ENCODE measurements at places on chromosomes 11 and 22.
A peak's percentile ranks its signal among the peaks of the same experiment; 100 is the strongest.

- no peak for DNase-seq
Measured at GRCh38 chr11:73205661-73206343, 12.3 kb upstream of the P2RY2 start.

GRCh38 chr11:72229336-72229924 lies 4.9 kb downstream of the INPPL1 start:
- no peak for DNase-seq

DNA sequence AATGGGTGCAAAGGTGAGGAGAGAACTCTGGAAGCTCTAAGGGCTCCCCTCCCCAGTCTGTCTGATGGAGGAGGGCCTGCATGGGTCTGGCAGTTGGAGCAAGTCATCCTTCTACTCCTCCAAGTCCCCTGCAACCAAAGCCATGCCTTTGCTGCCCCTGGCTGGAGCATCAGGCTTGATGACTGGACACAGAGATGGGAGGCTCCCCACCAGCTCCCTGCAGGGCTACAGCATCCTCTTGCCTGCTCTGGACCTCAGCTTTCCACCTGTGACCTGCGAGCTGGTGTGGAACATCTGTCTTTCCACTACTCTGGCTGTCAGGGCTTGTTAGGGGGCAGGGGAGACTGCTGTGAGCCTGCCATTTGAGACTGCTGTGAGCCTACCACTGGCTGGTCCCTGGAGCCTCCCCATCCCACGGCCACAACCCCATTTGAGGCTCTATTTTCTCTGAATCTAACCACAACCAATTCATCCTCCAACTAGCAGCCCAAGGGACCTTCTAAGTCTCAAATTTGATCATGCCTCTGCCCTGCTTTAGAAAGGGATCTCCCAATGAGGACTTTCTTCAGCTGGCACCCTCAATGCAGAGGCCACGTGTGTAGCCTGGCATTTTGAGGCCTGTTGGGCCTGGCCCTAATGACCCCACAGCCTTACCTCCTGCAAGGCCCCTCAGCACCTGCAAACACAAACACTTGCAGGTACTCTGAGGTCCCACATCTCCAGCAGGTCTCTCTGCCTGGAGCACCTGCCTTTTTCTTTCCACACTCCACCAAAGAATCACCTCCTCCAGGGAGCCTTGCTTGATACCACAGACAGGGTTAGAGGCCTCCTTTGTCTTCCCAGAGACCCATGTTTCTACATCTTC lies 9.9 kb downstream of the P2RY6 start:
- DNase-seq: no peak

GRCh38 chr11:77406396-77406795 lies 67.5 kb downstream of the PAK1 start:
- no peak for DNase-seq

DNA sequence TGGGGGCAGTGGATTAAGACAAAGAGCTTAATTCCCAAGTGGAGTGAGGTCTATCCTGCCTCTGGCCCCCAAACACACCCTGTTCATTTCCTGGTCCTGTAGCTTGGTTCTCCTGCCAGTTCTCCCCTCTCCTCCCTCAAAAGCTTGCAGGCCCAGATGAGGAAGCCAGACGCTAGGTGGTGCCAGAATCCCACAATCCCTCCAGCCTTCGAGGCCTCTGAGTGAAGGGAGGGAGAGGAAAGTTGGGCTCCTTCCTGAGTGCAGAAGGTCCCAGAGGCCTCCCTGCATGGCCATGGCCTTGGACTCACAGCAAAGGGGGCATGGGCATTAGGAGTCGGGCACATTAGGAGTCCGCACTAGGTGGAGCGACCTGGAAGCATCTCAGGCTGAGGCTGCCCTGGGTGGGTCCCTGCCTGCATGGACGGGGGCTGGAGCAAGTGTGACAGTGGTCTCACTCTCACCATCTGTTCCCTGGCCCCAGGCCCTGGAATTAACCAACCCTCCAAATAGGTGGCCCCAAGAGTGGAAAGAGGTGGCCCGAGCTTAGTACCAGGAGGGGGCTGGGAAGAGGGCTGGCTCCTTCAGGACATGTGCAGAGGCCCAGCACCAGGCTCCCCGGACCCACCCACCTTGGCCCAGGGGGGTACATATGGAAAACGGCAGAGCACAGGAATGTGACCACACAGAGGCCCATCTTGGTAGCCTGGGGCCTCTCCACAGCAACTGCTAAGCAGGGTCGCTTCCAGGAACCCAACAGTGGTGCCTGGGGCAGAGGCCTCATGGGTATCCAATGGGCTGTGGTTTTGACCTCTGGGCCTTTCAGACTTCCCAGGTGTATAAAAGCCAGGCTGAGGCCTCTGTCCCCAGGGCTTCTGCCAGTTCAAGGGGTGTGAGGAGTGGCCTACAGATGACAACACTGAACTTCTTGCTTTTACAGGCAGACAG lies 5.2 kb downstream of the FXYD2 start:
- no peak for DNase-seq

- DNase-seq: no peak
Measured at GRCh38 chr11:122729139-122729538, 73.6 kb downstream of the UBASH3B start.

DNA sequence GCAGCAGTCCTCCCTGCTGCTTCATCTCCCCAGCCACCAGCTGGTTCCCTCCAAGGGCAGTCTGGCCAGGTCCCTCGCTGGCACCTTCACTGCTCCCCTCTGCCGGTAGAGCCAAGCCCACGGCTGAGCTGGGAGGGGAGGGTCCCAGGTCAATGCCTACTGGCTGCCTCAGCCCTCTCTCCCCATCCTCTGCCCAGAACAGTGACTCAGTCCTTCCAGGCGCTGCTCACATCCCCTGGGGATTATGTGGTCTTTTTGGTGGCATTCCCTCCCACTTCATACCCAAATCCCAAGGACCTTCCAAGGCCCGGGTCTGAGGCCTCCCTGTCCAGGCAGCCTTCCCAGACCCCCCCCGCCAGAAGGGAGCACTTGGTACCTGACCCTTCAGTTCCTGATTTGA lies 44.9 kb downstream of the WNT7B start:
- DNase-seq: no peak

GRCh38 chr22:38467904-38468442 lies at the start of gene KDELR3:
Gene KDELR3, plus strand, starts transcription at chr22:38468096. Its CDS starts 138 bp downstream, at chr22:38468234.
- peak; percentile 36 for DNase-seq

DNA sequence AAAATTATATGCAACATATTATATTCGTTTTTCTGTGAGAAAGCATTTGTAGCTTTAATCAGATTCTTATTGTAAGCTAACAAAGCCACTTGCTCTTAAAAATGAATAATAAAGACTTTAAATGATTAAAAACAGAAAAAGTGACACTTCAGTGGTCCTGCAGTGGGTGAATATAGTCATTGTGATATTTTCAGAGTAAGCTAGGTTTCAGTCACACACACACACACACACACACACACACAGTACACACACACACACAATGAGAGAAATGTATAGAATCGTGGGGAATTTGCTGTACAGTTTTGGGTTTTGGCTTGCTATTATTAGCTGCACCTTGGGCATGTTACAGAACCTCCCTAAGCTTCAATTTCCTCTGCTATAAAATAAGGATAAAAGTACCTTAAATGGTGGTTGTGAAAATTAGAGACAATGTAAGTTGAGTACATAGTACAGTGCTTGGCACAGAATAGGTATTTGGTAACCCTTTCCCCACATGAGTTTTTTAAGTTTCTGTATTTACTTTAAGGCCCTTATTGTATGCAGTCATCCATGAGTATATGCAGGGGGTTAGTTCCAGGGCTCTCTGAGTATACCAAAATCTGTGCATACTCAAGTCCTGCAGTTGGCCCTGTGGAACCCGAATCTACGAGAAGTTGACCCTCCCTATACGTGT lies 39.8 kb downstream of the CSTPP1 start:
- DNase-seq: no peak

DNA sequence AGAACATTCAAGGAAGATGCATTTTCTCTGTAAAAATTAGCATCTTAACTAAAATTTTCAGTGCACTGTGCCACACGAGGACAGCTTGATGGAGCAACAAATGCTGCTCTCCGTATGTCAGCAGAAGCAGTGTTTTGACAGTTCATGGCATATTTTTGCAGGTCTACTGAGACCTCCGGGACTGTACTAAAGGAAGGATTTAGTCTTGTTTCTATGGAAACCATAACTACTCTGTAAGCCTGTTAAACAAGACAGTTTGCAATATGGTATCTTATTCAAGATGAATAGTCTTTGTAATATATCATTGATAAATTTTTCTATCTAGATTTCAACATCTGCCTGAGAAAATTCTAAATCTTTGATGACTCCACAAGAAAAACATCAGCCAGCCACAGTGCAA lies 184.0 kb upstream of the GUCY1A2 start:
- DNase-seq: no peak

DNA sequence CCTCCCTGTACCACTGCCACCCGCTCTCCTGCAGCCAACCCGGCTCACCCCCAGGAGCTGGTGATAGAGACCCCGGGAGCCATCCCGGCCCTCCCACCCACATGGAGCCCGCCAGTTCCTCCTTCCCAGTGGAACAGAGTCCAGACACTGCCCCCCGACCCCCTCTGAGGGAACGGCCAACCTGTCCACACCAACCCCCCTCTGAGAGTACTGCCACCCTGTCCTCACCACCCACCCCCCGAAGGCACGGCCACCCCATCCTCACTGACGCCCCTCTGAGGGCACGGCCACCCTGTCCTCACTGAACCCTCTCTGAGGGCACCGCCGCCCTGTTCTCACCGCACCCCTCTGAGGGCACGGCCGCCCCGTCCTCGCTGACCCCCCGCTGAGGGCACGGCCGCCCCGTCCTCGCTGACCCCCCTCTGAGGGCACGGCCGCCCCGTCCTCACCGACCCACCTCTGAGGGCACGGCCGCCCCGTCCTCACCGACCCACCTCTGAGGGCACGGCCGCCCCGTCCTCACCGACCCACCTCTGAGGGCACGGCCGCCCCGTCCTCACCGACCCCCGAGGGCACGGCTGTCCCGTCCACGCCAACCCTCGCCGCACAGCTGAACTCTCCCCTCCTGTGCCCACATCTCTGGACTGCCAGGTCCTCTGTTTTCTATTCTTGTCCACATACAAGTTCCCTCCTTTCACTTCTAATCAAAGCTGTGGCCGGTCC lies 18.0 kb downstream of the TOLLIP start:
- DNase-seq: no peak

- DNase-seq: no peak
Measured at GRCh38 chr11:111603611-111604130, 1.4 kb downstream of the SIK2 start.

GRCh38 chr11:128831174-128832120 lies 35.6 kb downstream of the KCNJ1 start:
- DNase-seq: peak; percentile 82

DNA sequence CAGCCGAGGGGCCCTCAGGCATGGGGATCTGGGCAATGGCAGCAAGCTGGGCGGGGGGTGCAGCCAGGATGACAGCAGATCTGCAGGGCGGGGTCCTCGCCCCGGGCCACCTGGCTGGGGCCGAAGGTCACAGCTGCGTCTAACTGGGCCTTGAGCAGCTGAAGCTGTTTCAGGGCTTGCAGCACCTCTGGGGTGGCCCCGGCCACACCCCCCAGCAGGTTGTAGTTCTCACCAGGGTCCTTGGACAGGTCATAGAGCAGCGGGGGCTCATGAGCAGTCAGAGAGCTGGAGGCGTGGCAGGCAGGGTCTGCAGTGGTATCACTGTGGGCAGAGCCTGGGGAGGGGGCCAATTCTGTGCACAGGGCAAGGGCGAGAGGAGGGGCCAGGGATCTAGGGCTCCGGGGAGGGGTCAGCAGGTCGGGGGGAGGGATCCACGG lies 2.8 kb downstream of the ARSA start:
- DNase-seq: no peak

DNA sequence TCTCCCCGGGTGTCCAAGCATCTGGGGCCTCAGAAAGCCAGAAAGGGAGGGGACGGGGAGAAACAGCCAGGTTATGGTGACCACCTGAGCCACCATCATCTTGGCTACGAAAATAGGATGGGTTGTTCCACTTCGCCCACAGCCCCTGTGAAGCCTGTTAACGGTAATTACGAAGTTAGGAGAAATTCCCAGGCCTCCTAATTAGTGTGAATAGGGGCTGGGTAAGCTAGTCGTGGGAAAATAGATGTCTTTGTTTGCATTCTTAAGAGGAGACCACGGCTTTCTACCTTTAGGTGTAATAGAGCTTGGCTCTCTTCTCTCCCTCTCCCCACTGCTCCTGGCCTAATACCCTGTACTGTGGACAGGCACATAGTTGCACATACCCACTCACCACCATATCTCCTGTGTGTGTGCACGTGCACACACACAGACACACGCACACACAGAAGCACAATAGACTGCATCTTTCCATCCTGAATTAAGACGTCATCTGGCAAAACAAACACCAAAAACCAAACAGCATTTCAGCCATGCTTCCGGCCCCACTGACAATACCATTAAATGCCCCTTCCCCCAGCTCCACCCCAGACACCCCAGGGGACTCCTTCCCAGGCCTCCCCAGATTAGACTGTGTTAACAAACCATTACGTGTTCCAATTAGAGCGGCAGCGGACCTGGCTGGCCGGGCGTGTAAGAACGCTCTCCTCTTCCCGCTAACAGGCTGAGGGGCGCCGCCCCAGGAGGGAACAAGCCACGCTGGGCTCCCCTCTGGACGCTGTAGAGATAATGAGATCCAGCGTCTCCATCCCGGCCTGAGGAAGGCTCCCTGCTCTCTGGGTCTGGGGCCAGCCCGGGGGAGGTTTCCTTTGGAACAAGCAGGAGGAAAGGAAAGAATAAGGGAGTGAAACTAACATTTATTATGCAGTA lies 72.8 kb downstream of the TP53I11 start:
- DNase-seq: no peak

- DNase-seq: no peak
Measured at GRCh38 chr22:48084041-48084728, 1321.7 kb downstream of the TBC1D22A start.

DNA sequence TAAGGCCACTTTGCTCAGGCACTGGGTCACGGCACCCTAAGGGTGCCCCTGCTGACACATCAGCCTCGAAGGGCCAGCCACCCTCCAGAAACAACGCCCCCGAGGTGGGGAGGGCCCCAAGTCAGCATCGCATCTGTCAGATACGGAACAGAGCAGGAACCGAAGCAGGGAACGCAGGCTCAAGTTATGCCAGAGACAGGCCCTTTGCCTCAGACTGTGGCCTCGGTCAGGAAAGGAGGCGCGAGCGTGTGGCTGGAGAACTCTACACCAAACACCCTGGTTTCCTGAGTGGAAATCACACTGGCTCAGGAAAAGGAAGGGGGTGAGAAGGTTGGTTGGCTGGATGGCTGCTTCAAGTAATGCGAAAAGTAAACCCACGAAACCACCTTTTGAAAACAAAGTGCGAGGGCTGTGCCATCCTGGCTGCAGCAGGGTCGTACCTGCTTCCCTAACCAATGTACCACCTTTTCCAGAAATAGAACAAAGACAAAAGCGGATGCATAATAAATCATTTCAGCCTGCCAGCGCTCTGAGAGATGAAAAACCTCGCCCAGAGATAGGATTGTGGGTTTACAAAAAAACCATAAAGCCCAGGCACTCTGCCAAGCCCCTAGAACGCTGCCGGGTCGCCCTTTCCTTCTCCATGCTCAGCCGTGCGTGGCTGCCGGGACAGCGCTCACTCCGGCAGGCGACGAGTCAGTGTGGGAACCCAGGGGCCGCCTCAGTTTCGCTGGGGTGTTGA lies 38.6 kb downstream of the TRMU start:
- no peak for DNase-seq

- DNase-seq: no peak
Measured at GRCh38 chr11:3890014-3890413, 34.5 kb downstream of the STIM1 start.

GRCh38 chr11:59106363-59107336 lies at the start of gene FAM111B:
Gene FAM111B, plus strand, starts transcription at chr11:59107237. Its CDS starts 2,389 bp downstream, at chr11:59109626.
- peak; percentile 54 for DNase-seq

- DNase-seq: no peak
Measured at GRCh38 chr11:109706945-109707344, 285.0 kb downstream of the C11orf87 start.

- no peak for DNase-seq
Measured at GRCh38 chr11:116502641-116503061, 270.1 kb downstream of the BUD13 start.

Data from activated T-cell treated with anti-CD3 and anti-CD28 coated beads for 24 hours (primary cell).